Right lobe of liver (tissue), 6 donors: ENCODE measurements at places on chromosomes 3 and 15. TPM values are rescaled to one million over a fixed set of nuclear protein-coding genes. Genes with fewer than 3 reads are reported as not detected.

GRCh38 chr3:181615666-181616065 is 96.1 kb upstream of the SOX2 start:
- DNase-seq, result no peak
- no peaks in the 10 kb centered on the region for H3K27me3 ChIP-seq
- H3K27ac ChIP-seq, result no peak overlapping the region
- H3K36me3 ChIP-seq, result no peaks in the 10 kb centered on the region
- H3K4me1 ChIP-seq, result no peaks in the 10 kb centered on the region

DNA sequence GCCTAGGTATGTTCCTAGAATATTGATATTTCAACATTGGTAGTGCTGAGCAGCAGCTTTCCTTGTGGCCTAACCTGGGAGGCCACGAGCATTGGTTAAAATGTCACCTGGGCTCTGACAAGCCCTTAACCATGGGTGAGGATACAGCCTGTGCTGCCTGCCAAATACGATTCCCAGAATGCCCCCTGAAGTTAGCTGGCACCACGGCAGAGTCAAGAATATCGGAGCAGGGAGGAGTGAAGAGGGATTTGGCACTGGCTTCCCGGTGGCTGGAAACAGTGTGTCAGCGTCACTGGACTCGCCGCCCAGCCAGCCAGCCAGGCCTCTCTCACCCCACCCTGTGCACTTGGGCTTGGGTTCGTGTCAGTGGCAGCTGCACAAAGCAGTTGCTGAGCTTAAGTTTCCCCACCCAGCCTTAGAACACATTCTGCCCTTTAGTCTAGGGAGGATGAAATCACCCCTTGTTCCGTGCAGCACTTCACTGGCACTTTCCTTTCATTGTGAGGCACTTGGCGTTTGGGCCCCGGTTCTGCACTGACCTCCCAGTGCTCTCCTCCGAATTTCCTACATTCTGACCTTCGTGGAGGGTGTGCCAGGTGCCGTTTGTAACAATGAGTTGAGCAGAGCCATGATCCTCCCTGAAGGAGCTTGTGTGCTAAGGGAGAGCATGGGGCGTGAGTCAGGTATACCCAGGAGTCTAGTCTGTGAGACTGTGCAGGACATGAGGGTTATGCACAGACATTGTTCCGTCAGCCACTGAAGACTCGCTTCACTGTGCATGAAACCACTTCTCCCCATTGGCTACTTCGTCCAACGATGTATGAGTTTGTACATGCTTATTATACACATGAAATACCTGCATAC is 152.8 kb upstream of the BHLHE40 start:
- no peak overlapping the region for H3K4me3 ChIP-seq
- H3K27ac ChIP-seq, result peak overlapping the region; percentile 26
- H3K4me1 ChIP-seq, result no peaks in the 10 kb centered on the region
- H3K36me3 ChIP-seq, result no peaks in the 10 kb centered on the region

DNA sequence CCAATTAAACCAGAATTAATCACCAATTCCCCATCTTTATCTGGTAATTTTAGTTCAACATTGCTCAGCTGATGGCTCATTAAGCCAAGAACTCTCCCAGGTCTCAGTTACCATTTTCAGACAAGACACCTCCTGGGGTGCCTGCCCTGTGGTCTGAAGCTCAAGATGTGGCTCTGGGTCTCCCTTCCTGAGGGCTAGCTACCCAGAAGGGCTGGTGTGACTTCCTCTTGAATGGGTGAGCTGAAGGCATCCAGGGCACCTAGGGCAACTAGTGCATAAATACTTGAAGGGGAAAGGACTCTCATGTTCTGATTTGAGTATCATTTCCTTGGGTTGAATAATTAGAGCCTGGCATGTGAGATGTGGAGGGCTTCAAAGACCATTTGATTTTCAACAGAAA is 6.7 kb upstream of the TM4SF1 start:
- H3K4me1 ChIP-seq, result peaks cover 6% of the 10 kb centered on the region
- no peak overlapping the region for H3K27ac ChIP-seq
- H3K27me3 ChIP-seq, result no peaks in the 10 kb centered on the region

GRCh38 chr3:9955611-9956352 is 3.6 kb upstream of the PRRT3 start:
- H3K4me3 ChIP-seq, result no peak overlapping the region
- peaks cover 21% of the 10 kb centered on the region for H3K4me1 ChIP-seq
- DNase-seq, result peak; percentile 65
- peak overlapping the region; percentile 46 for H3K27ac ChIP-seq
- no peaks in the 10 kb centered on the region for H3K36me3 ChIP-seq

DNA sequence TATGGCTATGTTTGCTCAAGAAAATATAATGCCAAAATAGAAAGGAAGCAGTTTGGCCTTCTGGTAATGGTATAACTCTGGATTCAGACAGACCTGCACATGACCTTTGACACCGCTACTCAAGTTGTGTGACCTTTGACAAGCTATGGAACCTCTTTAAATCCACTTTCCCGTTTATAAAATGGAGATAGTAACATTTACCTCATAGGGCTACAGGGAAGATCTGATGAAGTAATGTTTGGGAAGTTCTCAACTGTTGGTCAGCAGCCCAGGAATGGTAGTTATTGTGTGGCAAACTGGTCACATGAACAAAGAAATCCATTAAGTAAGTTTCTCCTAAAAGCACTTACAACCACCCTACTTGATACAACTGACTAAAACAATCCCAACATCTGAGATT is 95.1 kb upstream of the PHLDB2 start:
- H3K27ac ChIP-seq, result peak overlapping the region; percentile 64
- no peaks in the 10 kb centered on the region for H3K4me1 ChIP-seq
- H3K4me3 ChIP-seq, result no peak overlapping the region
- H3K36me3 ChIP-seq, result no peaks in the 10 kb centered on the region

GRCh38 chr3:137347132-137347531 is 389.3 kb downstream of the IL20RB start:
- no peak overlapping the region for H3K4me3 ChIP-seq
- no peak for DNase-seq
- H3K27ac ChIP-seq, result no peak overlapping the region
- H3K27me3 ChIP-seq, result no peaks in the 10 kb centered on the region
- H3K36me3 ChIP-seq, result no peaks in the 10 kb centered on the region

DNA sequence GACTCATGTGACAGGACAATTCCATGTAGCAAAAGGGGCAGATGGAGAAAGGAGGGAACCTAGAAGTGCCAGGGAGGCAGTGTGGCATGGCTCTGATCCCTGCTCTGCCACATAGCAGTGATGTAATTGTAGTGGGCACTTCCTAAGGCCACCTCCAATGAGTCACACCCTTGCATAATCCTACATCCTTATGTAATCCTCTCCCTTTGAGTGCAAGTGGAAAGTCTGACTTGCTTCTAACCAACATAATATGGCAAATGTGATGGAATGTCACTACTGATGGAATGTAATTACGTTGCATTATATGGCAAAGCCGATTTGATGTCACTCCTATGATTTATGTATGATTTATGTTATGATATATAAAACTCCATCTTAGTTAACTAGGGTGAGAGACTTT is 72.9 kb upstream of the ATP2C1 start:
- H3K4me3 ChIP-seq, result no peak overlapping the region
- no peaks in the 10 kb centered on the region for H3K27me3 ChIP-seq
- H3K4me1 ChIP-seq, result no peaks in the 10 kb centered on the region
- no peak overlapping the region for H3K27ac ChIP-seq
- DNase-seq, result no peak

GRCh38 chr3:48409291-48410201 is 20.3 kb downstream of the PLXNB1 start:
- no peak overlapping the region for H3K27ac ChIP-seq
- peak; percentile 13 for DNase-seq
- H3K4me1 ChIP-seq, result no peaks in the 10 kb centered on the region
- H3K36me3 ChIP-seq, result no peaks in the 10 kb centered on the region
- H3K27me3 ChIP-seq, result no peaks in the 10 kb centered on the region
- H3K4me3 ChIP-seq, result no peak overlapping the region

DNA sequence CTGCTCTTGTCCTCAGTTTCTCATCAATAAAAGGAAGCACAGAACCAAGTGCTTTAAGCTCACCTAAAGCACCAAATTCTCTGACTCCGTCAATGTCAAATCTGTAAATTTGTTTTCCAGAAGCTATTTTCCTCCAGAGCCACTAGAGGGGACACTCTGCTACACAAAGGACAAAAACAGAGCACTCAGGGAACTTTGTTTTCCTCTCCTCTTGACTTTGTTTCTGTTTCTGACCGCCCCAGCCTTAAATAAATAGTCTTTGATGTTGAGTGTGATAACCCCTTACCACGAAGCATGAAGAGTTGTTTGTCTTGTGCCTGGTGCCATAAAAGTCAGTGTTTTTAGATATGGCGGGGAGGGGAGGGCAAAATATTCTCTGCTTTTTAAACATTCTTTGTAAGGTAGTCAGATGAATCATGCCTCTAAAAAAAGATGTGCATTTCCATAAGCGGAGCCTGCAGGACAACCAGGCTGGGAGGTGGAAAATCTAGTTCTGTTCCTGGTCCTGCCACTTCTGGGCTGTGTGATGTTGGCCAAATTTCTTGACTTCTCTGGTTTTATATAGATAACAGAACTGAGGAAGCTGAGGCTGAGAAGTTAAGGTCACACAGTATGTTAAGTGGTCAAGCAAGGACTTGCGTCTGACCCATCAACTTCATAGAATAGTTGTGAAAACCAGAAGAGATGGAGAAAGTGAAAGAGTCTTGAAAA is 7.3 kb upstream of the ZBTB38 start:
- H3K36me3 ChIP-seq, result no peaks in the 10 kb centered on the region
- no peaks in the 10 kb centered on the region for H3K27me3 ChIP-seq
- peak overlapping the region; percentile 34 for H3K27ac ChIP-seq
- DNase-seq, result no peak

Gene GRK7
- total RNA-seq, result not detected

Gene BFSP2
- not detected for total RNA-seq

Gene ZNF80
- total RNA-seq, result not detected

Gene SPTSSB
- total RNA-seq, result 1.4 TPM

Gene ATP10A
- total RNA-seq, result 0.43 TPM

Gene CKMT1A
- not detected for total RNA-seq
